ENCODE measurements at places on chromosomes 3 and 15.

GRCh38 chr3:7423036-7423435 is 562.1 kb downstream of the GRM7 start:
- DNase-seq, result no peak

DNA sequence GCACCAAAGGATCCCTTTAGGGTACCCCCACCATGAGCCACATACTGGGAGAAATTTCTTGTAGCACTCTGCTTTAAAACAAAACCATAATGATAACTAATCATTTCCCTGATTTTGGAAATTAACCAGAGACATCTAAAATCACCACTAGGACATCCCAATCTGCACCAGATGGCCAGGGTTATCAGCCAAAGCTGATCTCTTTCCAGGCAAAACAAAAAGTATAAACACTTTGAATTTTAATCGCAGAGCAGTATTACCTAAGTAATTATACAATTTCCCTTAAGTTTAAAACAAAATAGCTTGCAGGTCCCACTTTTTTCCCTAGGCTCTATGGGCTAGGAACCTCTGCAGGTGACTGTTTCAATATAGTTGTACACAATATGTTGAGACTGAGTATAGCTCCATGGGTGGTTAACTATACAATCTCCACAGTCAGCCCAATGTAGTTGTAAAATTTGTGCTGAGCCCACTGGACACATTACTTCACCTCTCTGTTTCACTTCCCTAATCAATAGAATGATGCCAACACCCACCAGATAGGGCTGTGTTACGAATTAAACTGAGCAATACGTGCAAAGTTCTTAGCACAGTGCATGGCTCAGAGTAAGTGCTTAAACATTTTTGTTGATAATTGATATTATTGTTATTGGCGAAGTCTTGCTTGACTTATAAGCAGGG is 629 bp upstream of the NOX5 start:
- DNase-seq, result no peak

- no peak for DNase-seq
Measured at GRCh38 chr3:151644020-151644620, 89.6 kb upstream of the AADACL2 start.

DNA sequence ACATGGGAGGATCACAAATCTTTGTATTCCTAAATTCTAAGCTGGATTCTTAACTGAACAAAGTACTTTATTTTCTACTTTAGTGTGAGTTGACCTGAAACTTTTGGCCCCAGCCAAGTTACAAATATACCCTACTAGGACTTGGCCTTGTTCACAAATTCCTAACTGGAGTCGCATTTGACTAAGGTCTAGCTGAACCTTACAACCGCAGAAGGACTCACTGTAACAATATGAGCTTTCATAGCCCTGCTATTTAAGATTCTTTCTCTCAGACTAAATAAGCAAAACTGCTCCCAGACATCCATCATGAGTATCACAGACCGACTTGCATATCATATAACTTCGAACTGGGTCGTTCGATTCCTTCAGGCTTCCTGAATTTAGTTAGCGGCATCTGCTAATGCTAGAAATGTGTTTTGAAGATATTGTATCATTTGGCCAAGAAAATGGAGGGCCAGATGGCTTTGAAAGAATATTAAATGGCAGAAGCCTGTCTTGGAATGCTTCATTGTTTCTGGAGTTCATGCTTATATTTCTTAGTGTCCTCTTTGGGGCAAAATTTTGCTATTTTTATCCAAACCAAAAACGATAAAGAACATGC is 28.4 kb upstream of the ADAMTS9 start:
- no peak for DNase-seq

DNA sequence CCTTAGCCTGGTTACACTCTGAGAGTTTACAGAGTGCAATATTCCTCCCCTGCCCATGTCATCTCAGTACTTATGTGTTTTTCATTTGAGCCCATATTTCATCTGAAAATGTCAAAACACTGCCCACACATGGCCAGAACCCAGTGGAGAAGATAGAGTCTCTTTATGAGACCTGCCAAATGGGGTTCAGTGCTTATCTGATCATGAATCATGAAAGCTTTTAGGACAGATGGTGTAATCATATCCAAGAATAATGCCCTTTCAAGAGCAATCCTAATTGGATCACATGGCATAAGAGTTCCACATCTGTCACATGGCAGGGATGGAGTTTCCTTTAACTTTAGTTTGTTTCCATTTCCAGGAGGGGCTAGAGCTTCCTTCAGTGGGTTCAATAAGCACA is 77.2 kb upstream of the AGBL1 start:
- DNase-seq, result no peak

DNA sequence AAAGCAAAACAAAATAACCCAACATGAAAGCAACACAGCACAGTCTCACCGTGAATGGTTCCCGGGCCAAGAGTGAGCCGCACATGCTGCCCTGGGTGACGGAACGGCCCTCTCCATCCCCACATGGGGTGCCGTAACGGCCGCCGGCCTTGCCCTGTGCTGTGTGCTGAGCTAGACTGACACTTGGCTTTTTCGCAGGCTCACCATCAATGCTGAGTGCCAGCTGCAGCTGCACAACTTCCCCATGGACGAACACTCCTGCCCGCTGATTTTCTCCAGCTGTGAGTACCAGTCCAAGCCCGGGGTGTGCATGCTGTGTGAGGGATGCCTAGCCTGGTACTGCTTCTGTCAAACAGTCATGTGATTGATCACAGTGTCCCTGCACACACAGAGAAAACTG is 357.6 kb downstream of the GABRG3 start:
- DNase-seq, result no peak

GRCh38 chr3:101454629-101455028 is 58.4 kb downstream of the SENP7 start:
- no peak for DNase-seq

DNA sequence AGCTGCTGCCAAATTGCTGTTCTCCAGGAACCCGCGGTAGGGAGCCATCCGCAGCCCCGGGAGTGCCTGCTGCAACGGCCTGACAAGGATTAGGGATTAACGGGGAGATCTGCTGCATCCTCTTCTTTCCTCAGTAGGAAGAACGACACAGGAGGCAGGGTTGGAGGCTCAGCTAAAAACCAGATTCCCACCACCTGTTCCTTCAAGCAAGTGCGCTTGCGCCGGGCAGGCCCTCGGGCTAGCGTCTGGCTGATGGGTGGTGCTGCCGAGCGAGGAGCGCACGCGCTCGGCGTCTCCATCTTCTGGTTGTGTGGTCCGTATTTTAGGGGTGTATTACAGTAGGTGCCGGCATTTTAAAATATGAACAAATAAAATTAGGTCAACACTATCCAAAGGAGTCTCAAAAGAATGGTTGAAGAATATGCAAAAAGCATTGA is 25.4 kb upstream of the SLC25A26 start:
- peak; percentile 50 for DNase-seq

DNA sequence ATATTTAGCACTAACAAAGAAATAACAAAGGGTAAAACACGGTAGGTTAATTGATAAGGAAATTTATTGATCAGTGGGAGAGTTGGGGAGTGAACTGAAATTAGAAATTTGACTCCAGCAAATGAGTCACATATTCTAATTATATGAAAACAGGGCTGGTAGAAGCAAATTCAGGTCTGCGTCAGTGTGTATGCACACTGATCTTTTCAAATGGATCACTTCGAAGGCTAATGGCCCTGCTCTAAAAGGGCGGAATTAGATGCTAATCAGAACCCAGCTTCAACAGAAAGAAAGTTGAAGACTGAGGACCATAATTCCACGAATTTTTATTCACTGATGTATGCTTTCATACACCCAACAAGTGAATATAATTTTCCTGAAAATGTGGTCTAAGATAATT is 762.4 kb upstream of the DPPA4 start:
- DNase-seq, result no peak

DNA sequence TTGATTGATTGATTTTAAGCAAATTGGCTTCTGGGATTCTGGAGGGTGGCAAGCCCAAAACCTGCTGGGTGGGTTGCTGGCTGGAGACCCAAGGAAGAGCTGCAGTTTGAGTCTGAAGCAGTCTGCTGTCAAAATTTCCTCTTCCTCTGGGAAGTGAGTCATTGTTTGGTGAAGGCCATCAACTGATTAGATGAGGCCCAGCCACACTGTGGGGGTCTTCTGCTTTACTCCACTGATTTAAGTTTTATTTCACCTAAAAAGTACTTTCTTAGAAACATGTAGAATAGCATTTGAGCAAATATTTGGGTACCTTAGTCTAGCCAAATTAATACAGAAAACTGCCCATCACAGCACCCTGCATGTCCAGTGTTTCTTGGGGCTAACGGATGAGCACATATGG is 33.8 kb downstream of the FAH start:
- DNase-seq, result no peak

DNA sequence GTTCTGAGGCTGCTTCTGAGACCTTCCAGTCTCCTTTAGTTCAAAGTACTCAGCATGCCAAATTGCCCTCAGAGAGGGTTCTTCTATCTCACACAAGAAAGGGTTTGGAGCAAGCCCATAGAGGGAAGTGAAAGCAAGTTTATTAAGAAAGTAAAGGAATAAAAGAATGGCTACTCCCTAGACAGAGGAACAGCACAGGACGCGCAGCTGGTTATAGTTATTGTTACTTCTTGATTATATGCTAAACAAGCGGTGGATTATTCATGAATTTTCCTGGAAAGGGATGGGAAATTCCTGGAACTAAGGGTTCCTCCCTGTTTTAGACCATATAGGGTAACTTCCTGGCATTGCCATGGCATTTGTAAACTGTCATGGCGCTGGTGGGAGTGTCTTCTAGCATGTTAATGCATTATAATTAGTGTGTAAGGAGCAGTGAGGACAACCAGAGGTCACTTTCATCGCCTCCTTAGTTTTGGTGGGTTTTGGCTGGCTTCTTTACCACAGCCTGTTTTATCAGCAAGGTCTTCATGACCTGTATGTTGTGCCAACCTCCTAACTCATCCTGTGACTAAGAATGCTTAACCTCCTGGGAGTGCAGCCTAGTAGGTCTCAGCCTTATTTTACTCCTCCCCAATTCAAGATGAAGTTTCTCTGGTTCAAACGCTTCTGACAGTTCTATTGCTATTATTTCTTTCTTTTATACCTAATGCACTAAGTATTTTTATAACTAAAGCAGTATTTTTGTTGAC is 26.3 kb downstream of the SCN11A start:
- no peak for DNase-seq

DNA sequence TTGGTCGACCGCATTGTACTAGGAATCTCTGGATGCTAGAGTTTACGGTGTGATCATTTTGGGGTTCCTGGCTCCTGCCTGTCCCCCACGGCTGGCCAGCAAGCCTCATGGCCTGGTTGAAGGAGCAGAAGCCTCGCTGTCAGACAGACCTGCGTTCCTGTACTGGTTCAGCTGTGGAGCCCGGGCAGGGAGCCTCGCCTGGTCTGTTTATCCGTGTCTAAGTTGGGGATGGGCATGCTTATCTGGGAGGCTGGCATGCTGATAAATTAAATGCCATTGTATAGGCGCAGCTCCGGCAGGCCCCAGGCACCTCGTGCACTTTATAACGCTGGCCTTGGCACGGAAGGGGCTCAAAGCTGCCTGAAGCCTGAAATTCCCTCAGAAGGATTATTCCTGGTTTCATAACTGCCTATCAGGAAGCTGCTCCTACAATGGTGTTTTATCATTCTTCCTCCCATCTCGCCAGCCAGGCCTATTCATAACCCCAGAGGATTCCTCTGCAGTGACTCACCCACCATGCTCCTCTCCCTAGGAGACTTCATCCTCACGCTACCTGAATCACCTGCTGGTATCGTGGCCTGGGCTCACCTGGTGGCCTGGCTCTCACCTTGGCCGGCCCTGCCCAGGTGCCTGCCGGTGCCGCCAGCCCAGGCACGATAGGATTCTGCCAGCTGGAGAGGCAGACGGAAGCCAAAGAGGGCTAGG is 110.9 kb downstream of the ASB7 start:
- DNase-seq, result no peak

- no peak for DNase-seq
Measured at GRCh38 chr15:59307165-59307537, 65.5 kb downstream of the MYO1E start.

DNA sequence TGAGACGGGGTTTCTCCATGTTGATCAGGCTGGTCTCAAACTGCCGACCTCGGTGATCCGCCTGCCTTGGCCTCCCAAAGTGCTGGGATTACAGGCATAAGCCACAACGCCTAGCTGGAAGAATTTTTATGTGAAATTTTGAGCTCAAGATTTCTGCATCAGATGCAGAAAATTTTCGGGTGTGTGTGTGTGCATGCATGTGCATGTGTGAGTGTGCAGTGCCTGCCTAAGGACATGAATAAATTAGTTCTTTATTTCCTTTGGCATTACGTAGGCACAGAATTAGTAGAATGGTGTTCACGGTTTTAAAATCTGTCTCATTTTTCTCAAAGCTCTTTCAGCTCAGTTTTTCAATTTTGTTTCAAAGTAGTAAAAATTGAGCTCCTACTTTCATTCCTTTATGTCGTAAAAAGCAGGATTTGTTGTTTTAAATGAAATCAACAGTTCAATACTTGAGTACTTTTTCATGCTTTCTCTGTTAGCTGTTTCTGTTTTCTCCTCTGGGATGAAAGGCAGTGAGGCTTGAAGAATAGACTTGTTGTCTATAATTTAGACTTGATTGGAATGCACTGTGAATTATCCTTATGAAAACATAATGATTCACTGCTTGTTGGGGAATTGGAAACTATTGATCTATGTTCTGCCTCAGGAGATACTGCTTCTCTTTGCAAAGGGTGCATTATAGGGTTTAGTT is 23.3 kb upstream of the RAB11A start:
- no peak for DNase-seq

- DNase-seq, result peak; percentile 41
Measured at GRCh38 chr15:29570948-29571791, 251.1 kb downstream of the TJP1 start.

- DNase-seq, result no peak
Measured at GRCh38 chr3:141259821-141260629, 28.4 kb downstream of the PXYLP1 start.

- DNase-seq, result no peak
Measured at GRCh38 chr3:139647866-139648435, 29.8 kb downstream of the NMNAT3 start.

- DNase-seq, result no peak
Measured at GRCh38 chr3:35651851-35652250, 12.5 kb downstream of the ARPP21 start.

DNA sequence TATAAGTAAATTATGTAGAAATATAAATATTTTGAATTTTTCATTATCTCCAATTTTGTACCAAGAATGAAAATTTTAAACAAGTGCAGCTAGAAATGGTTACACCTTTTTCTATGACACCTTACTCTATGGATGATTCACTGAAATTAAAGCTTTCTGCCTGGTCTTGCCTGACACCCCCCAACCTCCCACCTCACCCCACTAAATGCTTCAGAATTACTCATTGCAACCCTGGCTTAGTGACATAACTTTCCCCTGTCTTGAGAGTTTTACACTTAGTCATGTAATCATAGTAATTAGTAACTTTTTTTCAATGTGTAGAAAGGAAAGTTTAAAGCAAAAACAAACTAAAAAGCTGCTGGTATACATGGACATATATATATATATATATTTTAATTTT is 42.0 kb upstream of the MEIS2 start:
- no peak for DNase-seq

GRCh38 chr3:170418422-170419398 is at the start of gene CLDN11:
CLDN11 (plus strand) TSS chr3:170418868; CDS start chr3:170419067, 199 bp downstream.
- peak; percentile 18 for DNase-seq

- no peak for DNase-seq
Measured at GRCh38 chr3:22885039-22885438, 318.1 kb upstream of the UBE2E2 start.

All from stimulated activated CD4-positive, alpha-beta T cell treated with anti-CD3 and anti-CD28 coated beads, Interleukin-15, amount 100 ng/mL, for 24 hours (primary cell).